Calu3 (cell line): ENCODE measurements at places on chromosomes 13 and 19.
A peak's percentile ranks its signal among the peaks of the same experiment; 100 is the strongest.

DNA sequence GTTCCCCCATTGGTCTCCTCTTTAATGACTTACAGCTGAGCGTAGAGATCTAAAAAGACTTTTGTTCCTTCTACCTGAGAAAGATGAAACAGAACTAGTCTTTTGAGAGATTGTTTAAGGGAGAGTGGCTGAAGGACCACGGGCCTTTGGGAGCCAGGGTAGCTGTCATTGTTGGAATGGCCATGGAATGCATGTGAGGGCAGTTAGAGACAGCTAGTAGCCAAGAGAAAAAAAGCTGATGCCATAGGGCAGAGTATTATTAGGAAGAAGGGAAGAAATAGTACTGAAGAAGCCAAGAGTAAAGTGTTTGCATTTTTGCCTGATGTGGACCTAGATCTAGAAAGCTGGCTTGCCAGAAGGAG lies 5.6 kb downstream of the ZNF507 start:
- DNase-seq: no peak

DNA sequence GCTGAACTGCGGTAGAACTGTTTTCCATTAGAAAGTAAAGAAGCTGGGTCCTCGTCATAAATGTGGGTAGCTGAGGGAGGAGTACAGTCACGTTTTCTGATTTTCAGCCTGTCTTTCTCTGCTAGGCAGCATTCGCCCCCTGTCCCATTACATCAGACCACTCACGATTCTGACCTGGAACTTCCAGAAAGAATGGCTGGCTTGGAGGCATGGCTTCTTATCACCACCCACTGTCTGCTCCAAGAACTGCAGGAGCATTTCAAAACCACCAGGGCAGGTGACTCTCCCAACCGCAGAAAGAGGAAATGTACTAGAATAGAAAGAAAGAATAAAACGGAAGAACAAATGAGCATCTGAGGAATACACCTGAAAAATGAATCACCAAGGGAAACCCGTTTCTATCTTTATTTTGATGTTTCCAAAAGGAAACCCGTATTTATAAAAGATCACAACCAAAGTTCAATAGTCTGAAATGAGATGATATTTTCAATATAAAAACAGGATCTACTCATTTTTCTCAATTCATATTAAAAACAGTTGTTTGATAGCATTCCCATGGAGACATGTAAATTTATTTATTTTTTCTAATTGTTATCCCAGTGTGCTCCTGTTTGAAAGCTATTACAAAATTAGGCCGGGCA lies 22.1 kb upstream of the POMP start:
- DNase-seq: peak; percentile 59

DNA sequence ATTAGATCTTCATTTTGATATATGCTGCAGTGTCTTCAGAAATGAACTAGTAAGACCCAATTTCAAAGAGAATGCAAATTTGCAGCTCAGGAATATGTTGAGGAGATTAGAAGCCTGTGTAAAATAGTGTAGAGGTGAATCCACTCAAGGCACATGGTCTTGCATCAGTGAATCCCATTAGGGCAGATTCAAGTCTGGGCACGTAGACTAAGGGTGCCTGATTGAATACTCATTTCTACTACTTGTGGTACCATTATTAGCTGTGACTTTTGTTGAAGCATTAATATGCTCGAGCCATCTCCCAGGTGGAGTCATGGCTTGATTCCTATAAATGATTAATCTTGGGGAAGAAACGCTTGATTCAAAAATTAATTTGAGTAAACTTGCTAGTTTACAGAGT lies 129.4 kb downstream of the AKAP11 start:
- DNase-seq: no peak

DNA sequence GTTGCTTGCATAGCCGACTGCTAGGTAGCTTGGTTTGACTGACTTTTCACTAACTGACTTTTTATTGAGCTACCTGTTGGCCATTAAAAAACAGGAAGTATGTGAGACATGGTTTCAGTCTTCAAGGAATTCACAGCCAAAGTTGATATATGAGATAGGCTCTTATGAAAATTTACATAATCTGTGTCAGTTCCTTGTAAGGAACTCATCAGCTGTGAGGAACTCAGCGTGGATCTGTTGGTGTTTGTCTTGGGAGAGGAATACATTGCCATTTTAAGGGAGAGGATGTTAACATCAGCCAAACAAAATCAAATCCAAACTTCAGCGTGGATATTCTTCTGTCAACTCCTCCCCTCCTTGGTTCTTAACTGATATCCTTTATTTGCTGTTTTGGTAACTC lies 2.0 kb downstream of the RNF113B start:
- DNase-seq: no peak

DNA sequence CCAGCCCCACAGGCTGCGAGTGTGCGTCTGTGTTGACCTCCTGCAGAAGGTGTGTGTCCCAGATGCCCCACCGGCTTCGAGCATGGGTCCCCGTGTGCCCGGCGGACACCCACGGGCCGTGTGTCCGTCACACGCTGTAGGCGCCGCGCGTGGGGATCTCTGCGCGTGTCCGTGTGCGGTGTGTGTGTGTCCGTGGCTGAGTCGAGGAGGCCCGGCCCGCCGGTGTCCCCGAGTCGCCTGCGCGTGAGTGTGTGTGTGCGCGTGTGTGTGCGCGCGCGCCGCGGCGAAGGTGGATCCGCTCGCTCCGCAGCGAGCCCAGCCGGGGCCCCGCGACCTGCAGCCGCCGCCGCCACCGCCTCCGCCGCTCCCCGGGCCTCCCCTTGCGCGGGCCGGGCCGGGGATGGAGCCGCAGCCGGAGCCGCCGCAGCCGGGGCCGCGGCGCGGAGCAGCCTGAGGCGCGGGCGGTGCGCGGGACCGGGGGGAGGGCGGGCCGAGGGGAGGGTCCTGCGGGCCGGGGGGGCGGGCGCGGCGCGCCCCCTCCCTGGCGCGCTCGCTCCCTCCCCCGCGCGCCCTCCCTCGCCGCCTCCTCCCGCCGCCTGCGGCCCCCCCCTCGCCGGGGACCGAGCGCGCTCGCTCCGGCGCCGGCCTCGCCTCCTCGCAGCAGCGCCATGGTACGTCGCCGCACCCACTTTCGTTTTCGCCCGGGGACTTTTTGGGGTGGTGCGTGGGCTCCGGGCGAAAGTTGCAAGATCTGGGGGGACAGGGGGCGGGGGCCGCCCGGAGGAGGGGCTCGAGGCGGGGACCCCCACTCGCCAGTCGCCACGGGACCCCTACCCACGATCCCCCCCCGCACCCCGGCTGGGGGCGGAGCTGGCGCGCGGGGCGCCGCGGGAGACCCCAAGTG lies 7.1 kb upstream of the NFIC start:
- peak; percentile 37 for DNase-seq

GRCh38 chr13:104987621-104988020 lies 1547.8 kb downstream of the EFNB2 start:
- no peak for DNase-seq

- DNase-seq: peak; percentile 74
These were observed 33.9 kb upstream of the CEACAM21 start for GRCh38 chr19:41541990-41542584.
